ENCODE measurements at places on chromosomes 16 and 17. TPM values are rescaled to one million over a fixed set of nuclear protein-coding genes. Genes with fewer than 3 reads are reported as not detected.

Gene CCL8
- 1.6 TPM for total RNA-seq

- DNase-seq: no peak
Measured at GRCh38 chr16:17068524-17068923, 402.2 kb downstream of the XYLT1 start.

GRCh38 chr16:77468831-77469230 is 34.0 kb upstream of the ADAMTS18 start:
- no peak for DNase-seq

- peak; percentile 80 for DNase-seq
Measured at GRCh38 chr16:3857189-3858043, 23.1 kb downstream of the CREBBP start.

GRCh38 chr16:66670691-66671388 is 25.7 kb downstream of the CMTM4 start:
- DNase-seq: no peak

DNA sequence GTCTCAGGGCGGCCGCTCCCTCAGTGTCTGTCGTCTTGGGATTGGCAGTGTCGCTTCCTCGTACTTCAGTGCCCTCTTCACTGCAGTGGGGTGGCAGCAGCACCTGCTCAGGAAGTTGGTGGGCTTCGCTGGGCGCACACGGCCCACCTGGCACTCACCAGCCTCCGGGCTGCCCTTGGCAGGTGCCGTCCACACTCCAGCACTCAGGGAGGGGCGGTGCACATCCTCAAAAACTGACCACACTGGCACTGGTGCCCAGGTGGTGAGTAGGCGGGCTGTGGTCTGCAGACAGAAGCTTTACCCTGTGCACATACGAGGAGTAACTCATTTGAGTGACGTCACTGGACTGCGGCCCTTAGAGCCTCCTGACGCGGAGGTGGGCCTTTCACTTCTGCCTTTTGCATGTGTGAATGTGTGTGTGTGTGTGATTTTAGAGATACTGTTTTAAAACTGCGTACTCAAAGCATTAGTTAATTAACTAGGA is 94.6 kb downstream of the BANP start:
- no peak for DNase-seq

Data from sigmoid colon (tissue), 7 donors.